ENCODE measurements at places on chromosomes 5 and 9.
A peak's percentile ranks its signal among the peaks of the same experiment; 100 is the strongest.

GRCh38 chr9:100216178-100216787 is 117.2 kb downstream of the INVS start:
- DNase-seq = peak; percentile 52

- no peak for DNase-seq
Observed at GRCh38 chr5:77784735-77785134, 8.6 kb upstream of the TBCA start.

GRCh38 chr9:87694236-87694755 is 31.6 kb upstream of the CTSL start:
- no peak for DNase-seq

DNA sequence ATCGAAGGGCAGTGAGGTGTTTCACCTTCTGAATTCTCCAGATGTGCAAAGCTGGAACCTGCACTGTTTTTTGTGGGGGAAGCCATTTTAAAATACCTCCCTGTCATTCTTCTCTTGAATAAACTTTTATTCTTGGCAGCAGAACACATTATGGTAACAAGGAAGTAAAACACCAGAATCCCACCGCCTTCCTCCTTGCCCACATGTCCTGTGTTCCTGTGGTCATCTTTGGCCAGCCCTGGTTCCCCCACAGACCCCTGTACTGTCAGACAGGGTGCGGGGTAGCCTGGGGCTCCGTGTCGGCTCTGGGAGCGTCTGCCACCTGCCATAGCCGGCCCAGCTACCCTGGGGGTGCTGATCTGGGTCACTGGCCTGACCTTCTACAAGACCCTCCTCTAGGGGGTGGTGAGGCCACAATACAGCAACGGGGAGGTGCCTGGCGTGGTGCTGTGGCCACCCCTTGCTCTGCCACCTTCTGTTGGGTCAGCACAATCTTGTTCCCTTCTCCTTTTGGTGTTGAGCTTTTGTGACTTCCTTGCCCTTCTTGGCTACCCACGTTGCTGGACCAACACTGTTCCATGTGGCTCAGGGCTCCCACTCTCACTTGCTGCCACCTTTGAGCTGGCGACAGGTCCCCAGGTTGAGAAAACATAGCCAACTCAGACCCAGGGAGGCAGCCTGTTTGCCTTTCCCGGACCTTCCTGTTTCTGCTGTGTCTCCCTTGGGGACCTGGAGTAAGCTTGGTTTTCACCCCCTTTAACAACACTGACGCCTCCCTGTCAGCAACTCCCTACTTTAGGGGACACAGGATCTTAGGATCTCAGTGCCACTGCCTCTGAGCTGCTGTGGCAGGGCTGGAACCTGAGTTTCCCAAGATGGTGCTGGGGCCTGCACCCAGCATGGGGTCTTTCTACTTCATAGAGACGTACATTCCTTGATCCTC is 4.8 kb downstream of the WNK2 start:
- DNase-seq = no peak

DNA sequence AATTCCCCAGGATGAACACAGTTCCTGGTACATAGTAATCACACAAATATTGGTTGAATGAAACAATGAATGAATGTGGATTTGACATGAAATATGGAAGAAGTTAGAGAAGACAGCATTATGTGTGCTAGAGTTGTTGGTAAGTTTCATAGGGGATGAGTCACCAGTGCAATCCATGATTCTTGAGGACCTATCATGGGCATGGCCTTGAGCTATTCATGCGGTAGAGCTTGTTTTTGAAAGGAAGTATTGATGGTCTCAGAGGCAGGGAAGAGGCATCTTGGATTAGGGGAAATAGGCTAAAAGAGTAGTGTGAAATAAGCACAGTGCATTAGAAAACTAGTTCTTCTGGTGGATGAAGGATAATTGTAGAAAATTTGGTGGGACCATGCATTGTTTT is 22.1 kb downstream of the SPATA31D1 start:
- no peak for DNase-seq

- peak; percentile 29 for DNase-seq
Observed at GRCh38 chr5:148791334-148791667, 35.1 kb upstream of the ADRB2 start.

- DNase-seq = no peak
Observed at GRCh38 chr5:59360130-59360555, 533.4 kb downstream of the PDE4D start.

GRCh38 chr9:123074628-123075027 is 41.2 kb downstream of the GPR21 start:
- DNase-seq = no peak

GRCh38 chr9:96604004-96604319 is 15.7 kb downstream of the CDC14B start:
- no peak for DNase-seq

- no peak for DNase-seq
Observed at GRCh38 chr9:93059011-93059714, 662 bp downstream of the SUSD3 start.

GRCh38 chr5:28766565-28767158 is 1728.3 kb upstream of the CDH9 start:
- no peak for DNase-seq

GRCh38 chr5:88195636-88196035 is 73.0 kb downstream of the TMEM161B start:
- no peak for DNase-seq

DNA sequence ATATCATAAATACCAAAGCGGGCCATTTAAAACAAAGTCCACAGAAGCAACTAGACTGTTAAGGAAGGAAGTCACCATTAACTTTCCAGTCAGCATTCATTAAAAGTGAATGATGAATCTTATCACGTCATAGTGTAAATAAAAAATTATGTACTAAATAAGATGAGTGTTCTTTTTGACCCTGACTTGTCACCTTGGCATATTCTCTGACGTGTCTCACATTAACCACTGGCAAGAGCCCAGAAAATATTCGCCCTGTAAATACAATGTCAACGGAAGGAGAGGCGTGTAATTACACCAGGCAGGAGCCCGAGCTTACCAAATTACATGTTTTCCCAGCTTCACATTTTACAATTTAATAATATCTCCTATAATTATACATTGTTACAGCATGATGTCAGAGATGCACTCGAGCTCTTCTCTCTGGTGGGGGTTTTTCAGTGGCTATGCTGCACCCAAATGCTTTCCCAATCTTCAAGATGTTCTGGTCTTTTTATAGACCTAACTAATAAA is 29.3 kb upstream of the UBE2QL1 start:
- DNase-seq = no peak

- DNase-seq = no peak
Observed at GRCh38 chr5:125863579-125863978, 559.6 kb upstream of the GRAMD2B start.

DNA sequence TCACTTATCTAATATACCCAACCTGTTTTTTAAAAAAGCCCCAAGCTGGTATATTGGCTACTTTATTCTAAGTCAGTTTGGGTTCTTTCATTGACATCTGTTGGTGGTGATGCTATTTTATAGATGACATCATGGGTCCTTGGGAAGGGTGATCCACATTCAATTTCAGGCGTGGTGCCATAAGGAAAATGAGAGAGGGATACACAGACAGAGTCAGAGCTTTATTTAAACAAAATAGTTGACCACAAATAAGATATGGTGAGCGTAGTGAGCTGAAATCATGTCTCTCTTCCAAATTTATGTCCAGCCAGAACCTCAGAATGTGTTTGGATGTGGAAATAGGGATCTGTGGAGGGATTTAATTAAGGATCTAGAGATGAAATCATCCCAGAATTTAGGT is 302.4 kb downstream of the MAT2B start:
- no peak for DNase-seq

GRCh38 chr9:125745682-125746016 is 1.5 kb upstream of the PBX3 start:
- no peak for DNase-seq

DNA sequence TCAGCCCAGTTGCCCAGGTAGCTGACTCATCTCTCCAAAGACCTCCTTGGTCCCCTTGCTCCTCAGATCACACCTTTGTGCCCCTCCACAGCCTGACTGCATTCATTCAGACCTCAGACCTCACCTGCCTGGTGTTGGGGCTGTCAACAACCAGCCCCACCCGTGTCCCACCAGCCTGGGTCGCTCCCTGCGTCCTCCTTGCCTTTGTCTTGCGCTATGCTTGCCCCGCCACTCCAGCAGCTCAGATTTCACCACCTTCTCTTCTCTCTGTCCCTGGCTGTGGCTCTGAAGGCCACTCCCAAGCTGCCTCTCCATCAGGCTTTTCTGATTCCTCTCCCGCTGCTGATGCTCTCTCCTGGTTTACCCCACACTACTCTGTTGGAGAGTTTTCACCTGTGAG is 103.5 kb downstream of the MVB12B start:
- no peak for DNase-seq

GRCh38 chr5:40221255-40221654 is 458.5 kb upstream of the PTGER4 start:
- no peak for DNase-seq

DNA sequence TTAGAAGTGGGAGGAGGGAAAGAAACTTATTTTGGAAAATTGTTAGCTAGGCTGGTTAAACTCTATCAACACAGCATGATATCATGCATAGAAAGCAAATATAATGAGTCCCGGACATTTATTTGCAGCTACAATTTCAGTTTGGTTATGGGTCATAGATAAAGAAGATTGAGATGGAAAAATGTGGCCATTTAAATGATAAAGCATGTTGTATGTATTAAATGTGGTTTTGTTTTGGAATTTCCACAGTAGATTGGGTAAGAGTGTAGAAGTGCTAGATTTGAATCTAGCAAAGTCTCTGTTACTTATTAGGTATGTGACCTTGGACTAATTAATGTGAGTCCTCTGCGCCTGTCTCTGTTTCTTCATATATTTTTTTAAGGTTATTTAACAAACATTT is 217.4 kb downstream of the KDM4C start:
- no peak for DNase-seq

DNA sequence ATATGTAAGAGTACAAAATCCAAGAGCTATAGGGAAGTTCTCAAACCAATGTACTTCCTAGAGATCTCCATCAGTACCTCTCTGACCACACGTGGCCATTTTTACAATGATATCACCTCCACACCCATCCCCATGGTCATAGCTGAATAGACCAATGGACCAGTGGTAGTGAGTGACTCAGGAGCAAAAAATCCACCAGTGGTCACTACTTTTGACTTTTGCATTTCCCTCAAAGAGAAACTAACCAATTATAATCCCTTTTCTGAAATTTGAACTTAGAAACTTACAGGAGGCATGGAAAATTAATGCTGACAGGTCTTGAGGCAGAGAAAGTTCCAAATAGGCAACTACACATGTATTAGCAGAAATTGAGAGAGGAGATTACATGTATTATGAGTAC is 238.4 kb downstream of the TRPM3 start:
- no peak for DNase-seq

GRCh38 chr5:13859270-13860065 is 85.0 kb downstream of the DNAH5 start:
- DNase-seq = no peak

DNA sequence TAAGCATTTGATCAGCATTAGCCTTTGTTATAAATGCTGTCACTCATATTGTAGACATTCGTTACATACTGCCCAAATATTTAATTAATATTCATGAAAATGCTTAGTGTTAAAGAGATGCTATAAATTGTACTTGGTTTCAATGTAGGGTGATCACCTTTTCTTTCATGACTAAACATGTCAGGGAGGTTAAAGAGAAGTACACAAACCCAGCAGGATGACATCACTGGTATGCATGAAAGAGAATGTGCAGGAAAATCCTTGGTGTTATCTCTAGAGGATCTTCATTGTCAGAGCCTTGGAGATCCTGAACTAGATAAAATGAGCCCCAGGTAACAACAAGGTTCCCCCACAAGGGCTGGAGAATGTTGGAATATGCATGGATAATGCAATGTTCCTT is 33.0 kb upstream of the SV2C start:
- DNase-seq = no peak

GRCh38 chr9:108551030-108551841 is 304.6 kb downstream of the ACTL7B start:
- no peak for DNase-seq

- DNase-seq = no peak
Observed at GRCh38 chr5:61575103-61575502, 243.0 kb downstream of the ZSWIM6 start.

DNA sequence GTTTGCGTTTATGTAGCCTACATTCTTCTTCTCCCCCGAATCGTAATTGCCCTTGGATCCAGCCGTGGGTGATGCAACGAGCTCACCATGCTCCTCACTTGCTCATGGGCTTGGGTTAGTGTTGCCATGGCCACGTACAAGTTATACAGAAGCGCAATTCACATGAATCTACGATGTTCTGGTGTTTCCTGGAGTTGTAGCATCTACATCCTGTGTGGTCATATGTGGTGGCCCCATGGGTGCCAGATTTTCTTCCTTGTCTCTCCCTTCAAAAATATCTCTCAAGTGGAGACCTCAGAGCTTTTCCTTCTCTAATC is 115.3 kb downstream of the TLE4 start:
- no peak for DNase-seq

DNA sequence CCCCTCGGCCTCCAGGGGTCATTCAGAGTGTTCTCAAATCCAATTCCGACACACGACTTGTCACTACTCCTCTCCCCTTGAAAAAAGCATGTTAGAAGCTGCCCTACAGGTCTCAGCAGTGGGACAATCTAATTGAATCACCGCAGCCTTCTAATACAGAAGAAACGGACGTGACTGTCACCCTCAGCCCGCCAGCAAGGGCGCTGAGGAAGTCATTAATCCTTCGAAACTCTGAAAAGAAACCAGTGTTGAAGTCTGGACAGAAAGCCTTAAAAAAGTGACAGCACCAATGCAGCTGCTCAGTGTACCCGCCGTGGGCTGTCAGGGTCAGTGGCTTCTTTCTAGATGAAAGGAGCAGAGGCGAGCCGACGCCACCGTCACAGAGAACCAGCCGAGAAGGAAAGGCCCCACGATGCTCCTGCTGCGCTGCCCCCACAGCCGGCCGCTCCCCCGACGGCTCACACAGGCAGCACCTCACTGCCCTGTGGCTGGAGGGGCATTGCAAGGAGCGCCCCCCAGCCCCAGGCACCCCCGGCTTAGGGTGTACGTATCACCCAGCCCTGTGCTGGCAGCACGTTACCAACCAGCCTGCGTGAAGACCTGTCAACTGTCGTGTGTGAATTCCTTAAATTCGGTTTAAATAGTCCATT is 5.7 kb downstream of the BRD3OS start:
- no peak for DNase-seq
